Aorta (tissue), 5 donors: ENCODE measurements at places on chromosomes 13 and 19. TPM values are rescaled to one million over a fixed set of nuclear protein-coding genes. Genes with fewer than 3 reads are reported as not detected.
A peak's percentile ranks its signal among the peaks of the same experiment; 100 is the strongest.

GRCh38 chr13:81760316-81760715 lies 1419.4 kb upstream of the SPRY2 start:
- no peak for DNase-seq

- no peak for DNase-seq
Observed at GRCh38 chr13:31328549-31329235, 128.9 kb downstream of the B3GLCT start.

DNA sequence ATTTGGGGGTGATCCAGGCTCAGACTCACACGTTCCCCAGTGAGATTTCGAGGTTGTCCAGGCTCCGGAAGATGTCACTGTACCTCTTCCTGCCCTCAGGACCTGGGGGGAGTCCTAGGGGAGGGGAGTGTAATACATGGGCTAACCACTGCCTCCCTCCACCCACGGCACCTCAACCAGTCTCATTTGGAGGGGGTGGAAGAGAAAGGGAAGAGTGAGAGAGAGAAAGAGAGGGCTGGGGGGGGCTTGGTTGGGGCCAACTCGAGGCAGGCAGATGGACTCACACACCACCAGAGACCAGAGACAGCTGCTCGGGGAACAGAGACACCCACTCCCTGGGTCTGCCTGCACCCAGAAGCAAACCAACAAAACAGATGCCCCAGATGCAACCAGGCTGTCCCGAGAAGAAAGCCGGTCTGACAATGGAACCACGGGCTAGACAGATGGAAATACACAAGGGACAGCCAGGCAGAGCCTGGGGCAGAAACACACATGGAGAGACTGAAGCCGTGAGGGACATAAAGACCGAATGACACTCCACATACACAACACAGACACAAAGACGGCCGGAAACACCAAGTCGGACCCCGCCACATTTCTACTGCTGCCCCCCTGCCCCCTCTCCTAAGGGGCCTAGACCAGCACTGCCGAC lies 825 bp downstream of the GMIP start:
- DNase-seq, result no peak

Gene SLC10A2
- polyA plus RNA-seq, result 0.13 TPM

- DNase-seq, result no peak
Observed at GRCh38 chr19:35641515-35642151, at the start of gene ETV2. Gene ETV2 (plus strand): TSS chr19:35641745. CDS start chr19:35642461, 716 bp downstream.

DNA sequence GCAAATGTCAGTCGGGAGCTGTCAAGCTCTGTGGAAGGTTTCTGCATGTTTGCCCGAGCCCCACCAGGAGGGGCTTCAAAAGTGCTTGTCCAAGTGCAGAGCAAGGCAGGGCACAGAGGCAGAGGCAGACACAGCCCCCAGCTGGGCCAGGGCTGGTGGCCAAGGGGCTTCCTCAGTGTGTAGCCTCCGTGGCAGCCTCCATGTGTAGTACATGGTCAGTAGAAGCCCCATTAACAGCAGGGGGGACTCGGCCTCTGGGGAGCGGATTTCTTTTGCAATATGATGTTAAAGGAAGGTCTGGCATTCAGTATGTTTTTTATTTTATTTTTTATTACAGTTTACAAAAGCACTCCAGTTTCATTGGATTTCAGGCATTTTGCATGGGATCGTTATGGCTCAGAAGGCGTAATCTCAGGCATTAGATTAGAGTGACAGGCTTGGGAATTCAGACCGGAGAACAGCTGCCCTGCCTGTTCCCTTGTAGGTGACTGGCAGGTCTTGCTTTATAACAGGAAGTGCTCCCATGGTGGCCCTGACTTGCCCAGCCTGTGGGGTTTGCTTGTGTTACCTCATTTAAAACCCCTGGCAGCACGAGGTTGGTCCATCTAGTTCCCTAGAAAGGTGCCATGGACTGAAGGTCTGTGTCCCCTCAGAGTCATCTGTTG lies 129.2 kb downstream of the KDM4B start:
- no peak for DNase-seq

DNA sequence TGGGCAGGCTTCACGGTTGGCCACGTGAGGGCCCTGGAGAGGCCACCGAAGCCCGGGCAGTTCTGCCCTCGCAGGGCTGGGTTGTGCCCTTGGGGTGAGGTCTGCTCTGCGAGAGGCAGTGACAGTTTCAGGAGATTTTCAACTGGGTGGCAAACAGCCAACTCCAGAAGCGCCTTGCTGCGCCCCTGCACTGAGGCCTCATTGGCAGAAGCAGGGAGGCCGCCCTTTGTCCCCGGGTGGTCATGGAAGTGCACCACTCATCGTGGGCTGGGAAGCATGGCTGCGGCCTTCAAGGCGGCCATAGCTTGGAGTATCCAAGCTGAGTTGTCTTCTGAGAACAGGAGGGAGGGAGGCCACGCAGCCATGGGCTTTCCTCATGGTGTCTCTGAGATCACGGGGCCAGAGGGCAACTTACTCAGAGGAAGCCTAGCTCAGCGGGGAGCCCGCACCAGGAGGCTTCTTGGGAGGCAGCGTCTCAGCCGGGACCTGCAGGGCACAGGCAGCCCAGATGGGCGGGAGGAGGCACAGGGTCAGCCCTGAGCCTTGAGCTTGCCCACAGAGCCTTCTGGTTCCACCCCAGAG lies 14.8 kb downstream of the PLEKHJ1 start:
- no peak for DNase-seq

Gene LHB
- 2.2 TPM for polyA plus RNA-seq

- DNase-seq, result peak; percentile 83
Observed at GRCh38 chr19:46489445-46490272, 6.0 kb downstream of the PNMA8B start.

Gene ZNF440
- polyA plus RNA-seq, result 3.1 TPM

Gene CGB1
- not detected for polyA plus RNA-seq

GRCh38 chr13:94157705-94158218 lies 321.7 kb downstream of the DCT start:
- no peak for DNase-seq

- no peak for DNase-seq
Observed at GRCh38 chr13:33249894-33250293, 35.7 kb downstream of the STARD13 start.

DNA sequence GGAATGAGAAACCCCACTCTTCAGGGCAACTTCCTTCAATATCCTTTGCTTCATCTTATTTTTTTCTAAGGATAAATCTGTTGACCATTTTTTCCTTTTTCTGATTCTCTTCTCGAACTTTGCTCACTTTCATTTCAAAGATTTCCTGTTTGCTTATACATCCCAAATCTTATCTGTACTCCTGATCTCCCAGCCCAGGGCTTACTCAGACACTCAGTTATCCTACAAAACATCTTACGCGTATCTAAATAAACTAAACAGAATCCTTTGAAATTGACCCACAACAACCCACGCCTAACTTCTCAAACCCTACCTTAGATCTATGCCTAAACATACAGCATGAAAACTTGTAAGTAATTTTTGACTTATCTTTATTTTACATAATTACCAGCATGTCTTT lies 179.2 kb downstream of the ABCC4 start:
- no peak for DNase-seq

Gene GPC6
- 5.5 TPM for polyA plus RNA-seq

Gene ICAM5
- not detected for polyA plus RNA-seq

GRCh38 chr13:26465954-26466353 lies 91.5 kb upstream of the WASF3 start:
- no peak for DNase-seq

Gene ACP7
- polyA plus RNA-seq, result not detected

DNA sequence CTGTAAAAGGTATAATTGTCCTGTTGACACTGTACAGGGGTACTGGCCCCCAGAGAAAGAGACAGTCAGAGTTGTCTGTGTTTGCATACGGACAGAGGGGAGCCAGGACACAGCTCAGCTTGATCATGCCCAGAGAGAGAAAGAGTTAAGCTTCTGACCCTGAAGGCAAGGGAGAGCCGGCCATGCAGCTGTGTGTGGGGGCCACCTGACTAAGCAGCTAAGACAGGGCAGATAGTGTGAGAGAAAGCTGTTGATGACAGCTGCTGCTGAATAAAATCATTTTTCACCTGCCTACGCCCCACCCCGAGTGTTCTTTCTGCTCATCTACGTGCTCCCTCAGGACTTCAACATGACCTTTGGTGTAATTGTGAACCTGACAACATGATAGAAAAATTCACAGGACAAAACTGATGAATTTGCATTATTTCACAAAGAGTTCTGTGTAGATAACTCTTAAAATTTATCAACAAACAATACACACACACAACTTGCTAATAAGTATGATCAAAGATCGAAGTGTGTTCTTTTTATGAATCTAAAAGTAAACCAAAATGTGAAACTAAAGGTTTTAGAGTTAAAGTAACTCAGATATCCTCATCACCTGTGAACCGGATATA lies 1294.3 kb upstream of the ATXN8OS start:
- DNase-seq, result no peak

Gene FUT2
- 2.8 TPM for polyA plus RNA-seq

Gene ZC3H4
- 10.4 TPM for polyA plus RNA-seq

DNA sequence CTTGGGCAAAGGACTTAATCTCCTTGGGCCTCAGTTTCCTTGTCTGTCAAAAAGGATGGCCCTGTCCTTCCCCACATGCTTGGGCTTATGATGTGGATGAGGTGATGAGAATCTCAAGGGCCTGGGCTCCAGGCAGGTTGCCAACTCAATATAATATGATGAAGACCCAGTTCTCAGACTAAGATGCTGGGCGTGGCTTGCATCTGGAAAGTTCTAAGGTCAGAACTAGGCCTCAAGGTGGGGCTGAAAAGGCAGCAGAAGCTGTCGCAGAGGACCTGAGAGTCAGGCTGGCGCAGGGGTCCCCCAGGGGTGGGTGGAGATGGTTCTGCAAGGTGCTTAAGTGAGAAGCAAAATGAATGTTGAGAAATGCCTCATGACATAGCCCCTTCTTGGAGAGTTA lies 58.8 kb downstream of the RGCC start:
- DNase-seq, result no peak

GRCh38 chr19:41997121-41997850 lies 3.3 kb upstream of the ATP1A3 start:
- no peak for DNase-seq

- DNase-seq, result no peak
Observed at GRCh38 chr19:2180881-2181632, 17.3 kb downstream of the DOT1L start.

Gene ZNF471
- polyA plus RNA-seq, result 2.8 TPM

DNA sequence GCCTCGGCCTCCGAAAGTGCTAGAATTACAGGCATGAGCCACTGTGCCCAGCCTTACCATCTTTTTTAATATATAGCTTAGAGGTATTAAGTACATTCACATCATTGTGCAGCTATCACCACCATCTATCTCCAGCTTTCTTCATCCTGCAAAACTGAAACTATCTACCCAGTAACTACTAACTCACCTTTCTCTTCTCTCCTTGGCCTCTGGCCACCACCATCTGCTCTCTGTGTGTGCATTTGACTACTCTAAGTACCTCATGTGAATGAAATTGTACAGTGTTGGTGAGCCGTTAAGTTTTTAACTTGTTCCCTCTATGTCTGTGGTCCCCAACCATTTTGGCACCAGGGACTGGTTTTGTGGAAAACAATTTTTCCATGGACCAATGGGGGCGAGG lies 56.1 kb downstream of the CDK8 start:
- DNase-seq, result no peak

Gene KXD1
- 85.6 TPM for polyA plus RNA-seq

Gene ZNF540
- polyA plus RNA-seq, result 6.6 TPM

GRCh38 chr19:30999726-31000125 lies 349.5 kb downstream of the TSHZ3 start:
- DNase-seq, result no peak

- DNase-seq, result peak; percentile 85
Observed at GRCh38 chr19:45442778-45443461, 19.2 kb upstream of the ERCC1 start.

- no peak for DNase-seq
Observed at GRCh38 chr19:19470579-19470978, 44.8 kb downstream of the TSSK6 start.

Gene CNN1
- 569 TPM for polyA plus RNA-seq

- DNase-seq, result no peak
Observed at GRCh38 chr13:42279986-42280385, 8.0 kb downstream of the AKAP11 start.

Gene LYL1
- 9.3 TPM for polyA plus RNA-seq

DNA sequence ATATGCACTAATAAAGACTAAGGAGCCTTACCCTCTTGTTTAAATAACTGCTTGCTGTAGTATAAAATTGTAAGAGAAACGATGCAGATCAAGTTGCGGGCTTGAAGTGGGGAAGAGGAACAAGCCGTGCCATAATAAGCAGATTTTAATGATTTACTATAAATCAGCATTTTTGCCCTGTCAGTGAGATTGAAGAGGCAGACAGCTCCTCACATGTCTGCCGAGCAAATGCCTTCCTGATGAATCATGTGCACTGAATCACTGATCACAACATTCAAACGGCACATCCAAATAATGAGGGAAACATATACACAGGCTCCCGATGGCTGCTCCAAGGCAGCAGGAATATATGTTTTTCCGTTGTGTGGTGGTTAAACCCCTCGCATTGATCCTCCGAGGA lies 282.9 kb downstream of the TSHZ3 start:
- no peak for DNase-seq

DNA sequence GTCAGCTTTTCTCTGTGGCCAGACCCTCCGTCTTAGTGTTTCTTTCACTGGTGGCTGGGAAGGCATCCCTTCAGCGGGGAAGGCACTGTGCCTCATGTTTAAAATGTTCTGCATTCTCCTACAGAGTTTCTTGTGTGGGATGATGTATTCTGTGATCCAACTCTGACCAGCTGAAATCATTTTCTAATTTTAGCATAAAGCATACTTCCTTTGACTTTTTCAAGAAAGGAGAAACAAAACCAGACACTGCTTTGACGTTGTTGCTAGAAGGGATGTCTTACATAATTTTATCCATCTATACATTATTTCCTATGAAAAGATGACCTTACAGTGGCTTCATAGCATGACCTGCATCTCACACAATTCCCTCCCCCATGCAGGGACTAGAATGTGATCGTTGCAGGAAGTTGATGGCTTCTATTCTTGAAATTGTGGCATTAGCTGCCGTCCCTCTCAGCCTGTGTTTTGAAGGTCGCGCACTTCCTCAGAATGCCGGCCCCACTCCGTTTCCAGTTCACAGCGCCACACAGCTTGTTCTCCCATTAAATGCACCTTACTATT lies 38.6 kb upstream of the TEX29 start:
- DNase-seq, result no peak

Gene SEMA6B
- 1.5 TPM for polyA plus RNA-seq

- no peak for DNase-seq
Observed at GRCh38 chr19:40510526-40511115, 43.8 kb downstream of the SPTBN4 start.

Gene ZNF729
- not detected for polyA plus RNA-seq

DNA sequence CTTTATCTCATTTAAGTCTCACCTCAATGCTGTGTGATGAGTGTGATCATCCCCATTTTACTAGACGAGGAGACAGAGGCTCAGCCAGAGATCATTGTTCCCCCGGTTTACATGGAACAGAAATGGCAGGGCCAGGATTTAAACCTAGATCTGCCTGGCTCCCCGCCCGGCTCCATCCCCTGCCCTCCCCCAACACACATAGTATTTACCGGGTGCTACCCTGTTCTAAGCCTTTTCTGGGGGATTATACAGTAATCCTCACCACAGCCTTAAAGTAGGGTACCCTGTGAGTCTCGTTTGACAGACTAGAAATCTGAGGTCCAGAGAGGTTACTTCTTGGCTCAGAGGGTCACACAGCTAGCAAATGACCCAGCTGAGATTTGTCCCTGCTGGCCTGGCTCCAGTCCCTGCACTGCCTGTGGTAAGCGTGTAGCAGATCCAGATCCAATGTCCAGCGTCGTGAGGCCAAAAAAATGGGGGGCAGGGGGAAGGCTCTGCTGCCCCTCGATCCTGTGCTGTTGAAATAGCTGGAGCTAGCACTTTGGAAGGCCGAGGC lies 3.8 kb upstream of the KLC3 start:
- no peak for DNase-seq
